ENCODE measurements at places on chromosomes 7 and 10. TPM values are rescaled to one million over a fixed set of nuclear protein-coding genes. Genes with fewer than 3 reads are reported as not detected.

DNA sequence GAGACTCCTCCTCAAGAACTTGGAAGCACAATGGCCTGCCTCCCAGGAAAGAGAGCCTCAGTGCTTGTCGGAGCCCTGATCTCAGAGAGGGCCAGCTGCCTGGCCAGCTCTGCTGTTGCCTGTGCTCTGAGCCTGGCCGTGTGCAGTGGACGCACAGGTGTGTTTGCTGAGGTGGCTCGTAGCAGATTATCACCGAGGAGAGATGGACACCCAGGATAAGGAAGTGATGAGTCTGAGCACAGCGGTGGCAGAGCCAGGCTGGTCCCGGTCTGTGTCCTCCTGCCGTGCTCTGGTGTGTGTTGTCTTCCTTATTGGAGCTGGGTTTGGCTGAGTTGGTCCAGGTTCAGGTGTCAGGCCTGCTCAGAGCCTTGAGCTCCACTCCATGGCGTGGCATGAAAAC lies 208.5 kb downstream of the EBF3 start:
- H3K4me3 ChIP-seq = no peak overlapping the region
- H3K27ac ChIP-seq = no peak overlapping the region
- no peak for DNase-seq

GRCh38 chr10:112779025-112779770 lies 170.8 kb upstream of the TCF7L2 start:
- no peaks in the 10 kb centered on the region for H3K27me3 ChIP-seq
- H3K27ac ChIP-seq = no peak overlapping the region
- H3K4me1 ChIP-seq = no peaks in the 10 kb centered on the region
- no peak for DNase-seq
- H3K4me3 ChIP-seq = no peak overlapping the region
- peaks cover 3% of the 10 kb centered on the region for H3K36me3 ChIP-seq

- peaks cover 19% of the 10 kb centered on the region for H3K4me1 ChIP-seq
- no peak overlapping the region for H3K27ac ChIP-seq
- no peak for DNase-seq
- H3K27me3 ChIP-seq = no peaks in the 10 kb centered on the region
Measured at GRCh38 chr10:1195828-1196227, 139.6 kb downstream of the WDR37 start.

DNA sequence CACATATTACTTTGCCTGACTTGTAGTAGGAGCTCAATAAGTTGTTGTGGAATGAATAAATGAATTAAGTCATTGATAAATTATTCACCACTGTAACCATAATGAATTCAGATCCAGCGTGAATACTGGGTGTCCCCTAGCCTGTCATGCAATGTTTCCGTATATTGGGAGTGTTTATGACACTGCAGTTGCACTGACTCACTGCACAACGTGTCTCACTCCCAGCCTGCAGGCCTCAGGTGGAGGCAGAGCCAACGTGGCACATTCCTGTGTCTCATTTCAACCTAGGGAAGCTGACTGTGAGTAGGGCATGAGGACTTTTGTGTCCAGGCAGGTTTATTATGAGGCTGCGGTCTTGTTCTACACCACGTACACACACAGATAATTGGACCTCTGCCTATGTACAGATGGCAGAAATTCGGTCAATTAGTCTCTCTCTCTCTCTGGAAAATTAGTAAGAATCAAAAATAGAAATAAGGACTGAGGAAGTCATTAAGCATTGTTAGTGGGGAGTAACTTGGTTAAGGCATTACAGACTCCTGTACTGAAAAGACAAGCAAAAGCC lies 299.1 kb upstream of the IGFBP3 start:
- no peaks in the 10 kb centered on the region for H3K36me3 ChIP-seq
- no peak overlapping the region for H3K4me3 ChIP-seq
- no peak overlapping the region for H3K27ac ChIP-seq
- DNase-seq = no peak

- DNase-seq = no peak
- H3K4me1 ChIP-seq = peaks cover 6% of the 10 kb centered on the region
- H3K4me3 ChIP-seq = no peak overlapping the region
- peaks cover 9% of the 10 kb centered on the region for H3K36me3 ChIP-seq
- H3K27me3 ChIP-seq = no peaks in the 10 kb centered on the region
Measured at GRCh38 chr10:792083-792791, 102.8 kb upstream of the DIP2C start.

- H3K27ac ChIP-seq = no peak overlapping the region
- no peaks in the 10 kb centered on the region for H3K36me3 ChIP-seq
- no peak overlapping the region for H3K4me3 ChIP-seq
Measured at GRCh38 chr10:82750538-82750937, 875.5 kb downstream of the NRG3 start.

- no peaks in the 10 kb centered on the region for H3K4me1 ChIP-seq
- H3K4me3 ChIP-seq = no peak overlapping the region
- H3K27ac ChIP-seq = no peak overlapping the region
- DNase-seq = no peak
- H3K36me3 ChIP-seq = no peaks in the 10 kb centered on the region
- H3K27me3 ChIP-seq = no peaks in the 10 kb centered on the region
Measured at GRCh38 chr10:84763965-84764364, 435.6 kb downstream of the CCSER2 start.

- H3K4me3 ChIP-seq = no peak overlapping the region
- H3K27ac ChIP-seq = no peak overlapping the region
- H3K27me3 ChIP-seq = peaks cover 37% of the 10 kb centered on the region
- no peak for DNase-seq
Measured at GRCh38 chr7:155526225-155526624, 20.1 kb downstream of the CNPY1 start.

GRCh38 chr10:75718991-75719390 lies 287.6 kb downstream of the LRMDA start:
- no peaks in the 10 kb centered on the region for H3K36me3 ChIP-seq
- peaks cover 5% of the 10 kb centered on the region for H3K27me3 ChIP-seq
- DNase-seq = no peak
- H3K27ac ChIP-seq = no peak overlapping the region
- no peaks in the 10 kb centered on the region for H3K4me1 ChIP-seq
- H3K4me3 ChIP-seq = no peak overlapping the region

DNA sequence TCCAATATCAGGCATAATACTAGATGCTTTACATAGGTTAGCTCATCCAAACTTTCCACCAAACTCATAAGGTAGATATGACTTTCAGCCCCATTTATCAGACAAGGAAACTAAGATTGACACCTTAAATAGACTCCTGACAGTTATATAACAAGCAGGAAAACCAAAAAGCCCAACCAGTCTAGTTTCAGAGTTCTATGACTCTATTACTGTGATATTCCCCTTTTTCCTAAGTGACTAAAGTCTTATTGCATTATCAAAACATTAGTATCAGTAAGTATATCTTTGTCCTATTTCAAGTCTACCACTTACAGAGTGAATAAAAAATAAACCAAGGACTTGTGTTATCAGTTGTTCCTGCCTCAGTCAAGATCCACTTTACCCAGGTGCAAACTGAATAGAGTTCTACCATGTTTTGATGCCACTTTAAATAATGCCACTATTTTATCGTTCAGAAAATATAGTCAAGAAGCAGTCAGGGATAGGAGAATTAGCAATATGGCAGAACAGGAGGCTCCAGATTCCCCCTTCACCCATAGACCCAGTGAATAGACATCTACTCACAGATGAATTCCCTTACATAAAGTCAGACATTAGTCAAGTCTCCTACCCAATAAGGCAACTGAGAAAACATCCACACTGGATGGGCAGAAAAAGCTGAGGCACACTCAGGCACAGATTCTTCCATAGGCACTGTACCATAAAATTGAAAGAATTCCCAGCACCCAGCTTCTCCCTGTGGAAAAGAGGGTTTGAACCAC lies 74.1 kb downstream of the CRPPA start:
- no peaks in the 10 kb centered on the region for H3K4me1 ChIP-seq
- no peaks in the 10 kb centered on the region for H3K27me3 ChIP-seq
- no peak for DNase-seq
- no peak overlapping the region for H3K27ac ChIP-seq
- peaks cover 8% of the 10 kb centered on the region for H3K36me3 ChIP-seq

GRCh38 chr10:7773845-7774801 lies 13.7 kb downstream of the KIN start:
- H3K27me3 ChIP-seq = no peaks in the 10 kb centered on the region
- no peak for DNase-seq
- H3K4me1 ChIP-seq = no peaks in the 10 kb centered on the region
- no peak overlapping the region for H3K4me3 ChIP-seq

GRCh38 chr10:90817128-90817889 lies 40.5 kb downstream of the HTR7 start:
- H3K27ac ChIP-seq = no peak overlapping the region
- H3K4me1 ChIP-seq = no peaks in the 10 kb centered on the region
- peaks cover 13% of the 10 kb centered on the region for H3K27me3 ChIP-seq
- DNase-seq = no peak

DNA sequence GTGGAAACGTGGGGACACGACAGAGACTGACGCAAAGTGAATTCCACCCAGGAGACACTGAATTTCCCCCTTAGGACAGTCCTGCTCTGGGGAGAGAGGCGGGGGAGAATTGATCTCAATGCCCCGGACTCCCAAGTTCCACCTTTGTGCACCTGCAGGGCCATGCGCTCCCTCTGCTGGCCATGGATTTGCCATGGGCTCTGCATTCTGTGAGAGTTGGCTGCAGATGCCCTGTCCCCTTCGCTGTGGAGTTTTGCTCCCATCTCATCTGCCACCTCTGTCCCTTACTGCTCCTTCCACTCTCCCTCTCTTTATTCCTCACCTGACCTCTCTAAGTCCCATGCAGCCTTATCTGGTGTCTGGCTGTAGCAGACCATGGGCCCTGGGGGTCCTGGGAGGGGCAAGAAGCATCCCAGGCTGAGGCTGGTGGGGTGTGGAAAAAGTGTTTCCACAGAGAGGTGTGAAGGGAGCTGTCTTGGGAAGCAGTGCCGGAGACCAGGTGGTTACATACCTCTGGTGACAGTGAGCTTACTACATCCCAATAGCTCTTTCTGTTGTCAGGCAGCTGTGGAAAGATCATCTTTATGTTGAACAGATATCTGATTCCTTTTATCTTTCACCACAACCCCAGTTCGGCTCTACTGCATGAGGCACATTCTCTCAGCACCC lies 14.3 kb downstream of the GHRHR start:
- H3K4me1 ChIP-seq = peaks cover 9% of the 10 kb centered on the region
- H3K36me3 ChIP-seq = no peaks in the 10 kb centered on the region
- H3K27me3 ChIP-seq = peaks cover 3% of the 10 kb centered on the region
- no peak overlapping the region for H3K27ac ChIP-seq

The KLHL7 gene
- total RNA-seq = 20.4 TPM

The DTX2 gene
- 49.4 TPM for total RNA-seq

The ERCC6 gene
- total RNA-seq = 33.6 TPM

The OR2A5 gene
- not detected for total RNA-seq

The FAM25C gene
- total RNA-seq = not detected

The MEOX2 gene
- total RNA-seq = not detected

The MRLN gene
- total RNA-seq = not detected

The SRRM3 gene
- total RNA-seq = not detected

The BLNK gene
- not detected for total RNA-seq

Measured in activated T-cell treated with anti-CD3 and anti-CD28 coated beads, Interleukin-2, amount 50 U/mL, for 72 hours (primary cell).